Left ventricle myocardium inferior (tissue), 1 donor: ENCODE measurements at places on chromosomes 1 and 21. TPM values are rescaled to one million over a fixed set of nuclear protein-coding genes. Genes with fewer than 3 reads are reported as not detected.

DNA sequence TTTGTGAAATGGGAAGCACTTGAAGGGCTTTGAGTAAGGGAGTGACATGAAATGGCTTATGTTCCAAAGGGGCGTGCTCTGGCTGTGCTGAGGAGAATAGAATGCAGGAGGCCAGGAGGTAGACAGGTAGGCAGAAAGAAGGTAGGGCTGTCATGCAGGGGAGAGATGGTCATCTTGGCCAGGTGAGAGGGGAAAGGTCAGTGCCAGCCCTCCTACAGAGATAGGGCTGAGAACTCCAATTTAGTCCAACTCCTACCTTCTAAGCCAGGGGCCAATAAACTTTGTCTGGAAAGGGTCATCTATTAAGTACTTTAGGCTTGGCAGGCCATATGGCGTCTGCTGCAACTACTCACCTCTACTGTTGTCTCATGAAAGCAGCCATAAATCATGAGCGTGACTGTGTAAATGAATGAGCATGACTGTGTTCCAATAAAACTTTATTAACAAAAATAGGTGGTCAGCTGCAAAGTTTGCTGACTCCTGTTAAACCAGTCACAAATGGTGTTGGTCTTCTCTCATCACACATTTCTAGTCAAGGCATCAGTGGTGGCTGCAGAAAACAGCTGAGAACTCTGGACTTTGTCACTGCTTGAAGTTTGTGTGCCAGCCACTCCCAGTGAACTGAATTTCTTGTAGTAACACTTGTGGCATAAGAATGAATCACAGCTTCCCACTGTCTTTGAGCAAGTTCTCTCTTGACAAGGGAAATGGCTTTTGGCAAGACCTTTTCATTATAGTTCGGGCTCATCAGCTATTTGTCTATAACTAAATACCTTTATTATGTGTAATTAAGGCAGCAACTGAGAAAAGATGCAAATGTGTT is 32.0 kb upstream of the CD2 start:
- no peak for DNase-seq

DNA sequence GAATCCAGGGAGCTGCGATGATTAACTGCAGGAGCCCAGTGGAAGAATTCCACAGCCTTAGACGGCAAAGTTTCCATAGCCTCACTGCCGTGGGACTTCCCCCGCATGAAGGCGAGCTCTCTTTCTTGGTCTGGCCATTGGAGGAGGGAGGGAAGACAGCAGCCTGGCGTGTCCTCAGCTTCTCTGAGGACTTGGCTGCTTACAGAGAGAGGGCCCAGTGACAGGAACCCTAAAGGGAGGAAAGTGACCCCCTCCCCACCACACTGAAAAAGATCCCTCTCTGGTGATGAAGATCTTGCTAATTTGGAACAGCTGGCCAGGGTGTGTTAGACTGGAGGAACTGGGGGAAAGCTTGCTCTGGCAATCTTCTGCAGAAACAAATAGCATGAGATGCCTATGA is 41.0 kb downstream of the ATP2B4 start:
- no peak for DNase-seq

- DNase-seq = no peak
These were observed 6.2 kb upstream of the PFKL start for GRCh38 chr21:44293551-44294231.

DNA sequence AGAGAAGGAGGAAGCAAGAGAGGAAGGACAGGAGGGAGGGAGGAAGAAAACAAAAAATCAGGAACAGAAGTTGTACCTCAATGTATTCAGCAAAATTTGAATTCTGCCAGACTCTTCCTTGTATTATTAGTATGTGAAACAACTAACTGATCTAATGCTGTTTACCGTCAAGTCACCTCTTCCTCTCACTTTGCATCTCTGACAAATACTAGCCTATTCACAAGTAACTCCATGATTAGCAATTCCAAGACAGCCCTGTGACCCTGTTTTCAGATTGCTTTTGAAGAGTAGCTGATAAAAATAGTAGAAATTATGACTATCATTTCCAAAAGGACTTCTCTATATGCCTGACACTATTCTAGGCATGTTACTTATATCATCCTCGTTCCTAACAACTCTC is 445.4 kb downstream of the NEGR1 start:
- no peak for DNase-seq

Gene PPIAL4G
- not detected for total RNA-seq

DNA sequence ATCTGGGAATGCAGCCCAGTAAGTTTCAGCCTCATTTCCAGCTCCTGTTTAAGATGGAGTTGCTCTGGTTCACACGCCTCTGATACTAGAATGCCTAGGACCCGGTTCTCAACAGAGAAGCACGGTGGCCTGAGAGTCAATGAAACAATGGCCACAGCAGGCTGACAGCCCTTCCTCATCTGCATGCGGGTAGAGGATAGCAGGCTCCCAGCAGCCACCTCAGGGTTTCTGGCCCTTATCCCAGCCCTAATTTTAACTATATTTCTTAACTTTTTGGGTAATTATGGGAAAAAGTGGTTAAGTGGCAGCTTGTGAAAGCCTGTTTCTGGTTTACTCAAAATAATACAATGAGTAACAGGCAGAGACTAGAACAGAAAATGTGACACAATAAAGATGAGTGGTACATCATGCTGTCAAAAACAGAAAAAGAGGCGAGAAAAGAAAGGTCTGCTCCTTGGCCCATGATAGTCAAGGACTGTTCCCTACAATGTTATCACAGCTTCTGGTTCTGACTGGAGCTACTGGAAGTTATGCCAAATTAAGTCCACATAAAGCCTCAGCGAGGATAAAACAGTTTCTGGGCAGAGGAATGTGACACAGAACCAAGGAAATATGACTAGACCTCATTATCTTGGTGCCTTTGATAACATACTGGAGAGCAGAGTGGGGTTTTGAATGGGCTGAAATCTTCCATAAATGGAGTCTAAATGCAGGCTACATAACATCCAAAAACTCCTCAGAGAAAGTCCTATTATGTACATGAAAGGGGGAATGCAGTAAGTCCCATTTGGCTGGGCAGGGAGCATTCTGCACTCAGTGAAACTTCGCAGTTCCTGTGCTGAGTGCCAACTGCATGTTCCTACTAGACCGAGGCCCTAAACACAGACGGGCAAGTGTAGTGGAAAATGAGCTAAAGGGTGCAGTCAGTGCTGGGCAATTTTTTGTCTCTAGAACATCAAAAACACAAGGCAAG is 92.1 kb downstream of the NIBAN1 start:
- DNase-seq = peak; percentile 35

DNA sequence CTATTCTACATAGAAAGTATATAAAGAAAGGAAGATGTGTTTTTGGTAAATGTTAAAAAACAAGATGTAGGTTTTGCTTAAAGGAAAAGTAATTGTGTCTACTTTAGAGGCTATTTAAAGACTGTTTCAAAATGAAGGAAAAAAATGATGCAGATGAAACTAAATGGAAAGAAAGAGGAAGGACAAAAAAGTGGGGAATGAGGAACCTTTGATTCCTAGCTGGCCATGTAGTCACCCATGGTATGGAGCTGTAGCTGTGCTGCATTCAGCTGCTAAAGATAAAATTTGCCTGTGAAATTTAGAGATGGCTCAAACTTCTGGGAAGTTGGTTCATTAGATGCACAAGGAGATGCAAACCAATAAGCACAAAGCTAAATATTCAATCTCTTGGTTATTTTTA is 86.8 kb upstream of the SERBP1 start:
- DNase-seq = no peak

Gene ANGPTL3
- total RNA-seq = not detected

Gene TAS1R1
- total RNA-seq = not detected

Gene RGSL1
- not detected for total RNA-seq

DNA sequence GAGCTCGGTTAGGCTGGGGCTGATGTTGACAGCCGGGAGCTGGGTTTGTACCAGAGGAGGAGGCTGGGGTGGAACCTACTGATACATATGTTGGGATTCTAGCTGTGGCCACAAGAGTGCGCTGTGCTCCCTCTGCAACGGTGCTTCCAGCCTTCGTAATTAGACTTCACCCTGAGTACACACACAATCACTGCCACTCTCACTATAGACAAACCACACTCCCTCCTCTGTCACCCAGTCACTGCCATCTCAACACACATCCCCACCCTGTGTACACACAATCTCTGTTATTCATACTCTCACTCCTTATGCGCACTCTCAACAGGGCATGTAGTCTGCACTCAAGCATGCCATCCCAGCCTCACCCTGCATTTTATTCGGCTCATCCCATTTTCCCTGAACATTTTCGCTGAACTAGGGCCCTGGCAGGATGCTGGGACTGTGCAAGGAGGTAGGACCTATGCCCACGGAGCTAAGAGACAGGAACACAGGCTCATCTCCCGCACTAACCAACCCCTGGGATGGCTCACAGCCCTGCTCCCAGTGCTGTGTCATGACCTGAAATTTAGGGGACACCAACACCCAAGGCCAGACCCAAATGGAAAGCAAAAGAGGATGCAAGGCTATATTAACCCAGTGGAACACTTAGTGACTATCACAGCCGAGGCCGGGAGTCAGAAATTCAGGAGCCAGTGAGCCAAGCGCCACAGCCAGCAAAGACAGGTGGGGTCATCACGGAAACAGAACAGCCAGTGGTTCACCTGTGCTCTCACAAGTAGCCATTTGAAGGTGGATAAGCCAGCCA is 5.7 kb downstream of the GJB3 start:
- DNase-seq = peak; percentile 70

GRCh38 chr1:107358619-107359327 is 217.9 kb downstream of the NTNG1 start:
- no peak for DNase-seq

DNA sequence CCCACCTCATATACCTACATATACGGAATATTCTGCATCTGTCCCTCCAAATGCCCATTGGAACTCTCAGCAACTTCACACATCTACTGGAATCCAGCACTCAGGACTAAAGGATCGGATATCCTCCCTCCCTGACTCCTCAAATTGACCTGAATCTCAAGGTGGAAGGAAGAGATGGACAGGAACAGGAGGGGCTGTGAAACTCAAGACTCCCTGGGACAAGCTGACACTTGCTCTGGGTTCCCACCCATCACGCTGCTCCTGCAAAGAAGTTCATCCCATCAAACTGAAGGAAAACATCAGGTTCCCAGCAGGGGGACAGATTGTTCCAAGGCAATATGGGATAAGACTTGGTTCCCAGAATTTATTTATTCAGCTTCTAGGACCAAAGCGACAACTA is 30.3 kb upstream of the TIAM1 start:
- DNase-seq = no peak

GRCh38 chr1:103441342-103441741 is 84.2 kb upstream of the RNPC3 start:
- DNase-seq = no peak

DNA sequence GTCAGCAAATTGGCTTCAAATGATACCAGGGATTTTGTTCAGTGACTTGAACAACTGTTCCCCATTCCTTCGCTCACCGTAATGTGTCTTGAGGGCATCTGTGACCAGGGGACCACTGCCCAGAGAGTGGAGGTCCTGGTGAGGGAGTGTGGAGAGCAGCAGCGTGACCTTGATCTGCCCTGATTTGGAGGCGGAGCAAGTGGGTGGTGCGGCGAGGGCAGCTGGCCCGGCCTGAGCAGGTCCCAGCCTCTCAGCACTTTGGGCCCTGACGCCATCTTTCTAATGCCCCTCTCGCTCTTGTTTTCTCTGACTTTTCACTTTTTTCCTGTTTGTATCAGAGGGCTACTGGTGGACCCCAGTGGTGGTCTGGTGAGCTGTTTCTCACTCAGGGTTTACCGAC is 31.1 kb downstream of the DIP2A start:
- DNase-seq = no peak

DNA sequence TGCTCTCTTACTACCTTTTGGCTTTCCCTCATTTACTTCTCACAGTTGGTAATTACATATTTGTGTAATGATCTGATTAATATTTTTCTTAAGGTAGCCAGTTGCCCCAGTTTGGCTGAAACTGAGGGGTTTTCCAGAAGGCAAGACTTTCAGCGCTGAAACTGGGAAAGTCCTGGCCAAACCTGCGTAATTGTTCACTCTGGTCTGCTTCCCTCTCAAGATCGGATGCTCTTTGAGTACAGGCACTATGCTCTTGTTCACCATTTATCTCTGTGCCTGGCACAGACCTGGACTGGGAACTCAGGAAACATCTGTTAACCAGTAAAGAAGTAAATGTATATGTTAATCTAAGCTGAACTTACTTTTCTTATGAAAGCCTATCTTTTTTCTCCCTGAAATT is 209.6 kb upstream of the HOOK1 start:
- no peak for DNase-seq

GRCh38 chr1:226002667-226003501 is 3.7 kb upstream of the SDE2 start:
- DNase-seq = peak; percentile 56

GRCh38 chr1:33497410-33497809 is 25.0 kb downstream of the ZSCAN20 start:
- DNase-seq = no peak

Gene TMEM59
- total RNA-seq = 337 TPM

DNA sequence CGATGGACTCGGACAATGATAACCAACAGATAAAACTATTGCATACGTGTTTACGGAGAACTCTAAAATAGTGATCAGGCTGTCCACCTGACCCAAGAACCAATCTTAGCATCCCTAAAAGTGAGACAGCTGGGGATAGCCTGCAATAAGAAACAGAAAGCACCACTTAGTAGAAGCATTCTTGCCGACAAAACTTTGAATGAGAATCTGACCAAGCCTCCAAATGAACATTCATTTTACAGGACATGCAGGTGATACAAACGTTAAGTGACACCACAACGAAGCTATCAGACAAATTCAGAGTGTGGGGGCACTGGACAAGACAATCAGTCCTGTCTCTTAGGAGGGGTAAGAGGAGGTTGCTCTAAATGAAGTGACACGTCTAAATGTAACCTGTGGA is 1.2 kb downstream of the PSMG1 start:
- no peak for DNase-seq

DNA sequence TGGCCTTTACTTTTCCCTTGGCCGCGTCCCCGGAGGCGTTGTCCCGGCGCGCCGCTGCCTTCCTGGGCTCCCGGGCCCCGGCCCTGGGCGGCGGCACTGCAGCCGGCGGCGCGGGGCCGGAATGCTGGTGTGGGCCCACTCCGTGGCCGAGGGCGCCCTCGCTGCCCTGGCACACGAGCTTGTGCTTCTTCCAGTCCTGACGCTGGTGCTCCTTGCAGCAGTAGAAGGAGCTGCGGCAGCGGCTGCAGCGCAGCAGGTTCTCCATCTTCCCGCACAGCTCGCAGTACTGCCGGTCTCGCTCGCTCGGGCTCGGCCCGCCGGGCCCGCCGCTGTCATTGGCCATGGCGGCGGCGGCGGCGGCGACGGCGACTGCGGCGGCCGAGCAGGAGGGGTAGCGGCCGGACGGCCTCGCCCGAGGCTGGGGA is 529 bp downstream of the EGLN1 start:
- peak; percentile 44 for DNase-seq

DNA sequence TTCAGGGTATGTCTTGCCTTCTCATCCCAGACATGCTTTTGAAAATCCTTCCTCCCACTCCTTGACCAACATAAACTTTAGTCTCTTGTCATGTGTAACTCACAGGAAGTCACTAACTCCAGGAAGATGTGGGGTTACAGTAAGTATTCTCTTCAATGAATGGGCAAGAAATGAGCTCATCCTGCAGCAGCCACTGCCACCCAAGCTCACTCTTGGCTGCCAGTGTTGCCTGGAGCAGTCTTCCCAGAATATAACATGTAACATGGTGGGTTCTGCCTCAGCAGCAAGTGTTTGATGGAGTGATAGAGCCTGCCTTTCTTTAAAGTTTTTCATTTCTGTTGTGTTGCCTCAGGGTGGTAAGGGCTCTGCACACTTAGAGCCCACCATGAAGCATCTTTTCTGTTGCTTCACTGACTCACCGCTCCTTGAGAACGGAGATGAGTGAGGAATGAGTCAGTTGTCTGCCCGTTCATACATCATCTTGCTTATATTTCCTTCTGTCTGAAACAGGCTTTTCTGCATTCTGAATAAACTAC is 187.0 kb downstream of the TPR start:
- no peak for DNase-seq

Gene DISP3
- total RNA-seq = not detected

Gene LPAR3
- 16.2 TPM for total RNA-seq
